Activated T-cell treated with anti-CD3 and anti-CD28 coated beads for 1 hour (primary cell): ENCODE measurements at places on chromosomes 12 and 14.

DNA sequence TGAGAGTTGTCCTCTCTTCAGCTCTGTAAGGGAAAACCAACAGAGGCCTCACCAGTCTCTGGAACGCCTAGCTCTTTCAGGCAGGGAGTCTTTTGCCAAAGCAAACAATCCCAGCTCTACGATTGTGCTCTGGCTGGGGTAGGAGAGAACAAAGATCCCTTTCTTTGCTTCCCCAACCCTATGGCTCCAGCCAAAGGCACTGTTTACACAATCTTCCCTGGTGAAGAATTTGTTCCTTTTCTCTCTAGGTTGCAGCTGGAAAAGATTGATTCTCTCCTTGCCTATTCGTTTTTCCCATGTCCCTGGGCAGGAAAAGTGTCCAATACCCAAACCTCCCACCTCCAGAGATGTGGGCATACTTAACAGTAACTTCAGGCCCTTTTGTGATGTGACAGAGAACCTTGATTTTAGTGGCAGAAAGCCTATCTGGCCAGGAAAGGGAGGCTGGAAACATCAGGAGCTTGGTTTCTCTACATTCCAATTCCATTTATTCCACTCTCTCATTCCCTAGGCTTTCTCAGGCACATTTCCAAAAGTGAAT is 16.8 kb downstream of the ATP5MC2 start:
- no peak for DNase-seq

GRCh38 chr12:80050236-80050635 is 49.1 kb upstream of the OTOGL start:
- no peak for DNase-seq

GRCh38 chr14:20302042-20302755 is 3.6 kb downstream of the TTC5 start:
- DNase-seq: no peak

- DNase-seq: no peak
These were observed 489 bp upstream of the EML5 start for GRCh38 chr14:88793259-88793625.

DNA sequence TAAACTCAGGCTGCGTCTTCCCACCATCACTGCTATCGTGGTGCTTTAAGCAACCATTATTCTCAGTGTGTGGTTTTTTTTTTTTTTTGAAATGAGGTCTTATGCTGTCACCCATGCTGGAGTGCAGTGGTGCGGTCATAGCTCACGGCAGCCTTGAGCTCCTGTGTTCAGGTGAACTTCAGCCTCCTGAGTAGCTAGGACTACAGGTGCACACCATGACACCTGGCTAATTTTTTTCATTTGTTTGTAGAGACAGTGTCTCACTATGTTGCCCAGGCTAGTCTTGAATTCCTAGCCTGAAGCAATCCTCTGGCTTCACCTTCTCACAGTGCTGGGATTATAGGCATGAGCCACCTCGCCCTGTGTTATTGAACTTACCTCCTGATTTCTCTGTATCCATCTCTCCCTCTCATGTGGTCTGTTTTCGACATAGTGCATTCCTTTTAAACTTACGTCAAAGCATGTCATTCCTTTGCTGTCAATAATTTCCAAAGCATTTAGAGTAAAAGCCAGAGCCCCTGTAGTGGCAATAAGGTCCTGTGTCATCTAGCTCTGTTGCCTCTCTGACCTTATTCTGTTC is 255.5 kb downstream of the SNAPC1 start:
- DNase-seq: no peak

DNA sequence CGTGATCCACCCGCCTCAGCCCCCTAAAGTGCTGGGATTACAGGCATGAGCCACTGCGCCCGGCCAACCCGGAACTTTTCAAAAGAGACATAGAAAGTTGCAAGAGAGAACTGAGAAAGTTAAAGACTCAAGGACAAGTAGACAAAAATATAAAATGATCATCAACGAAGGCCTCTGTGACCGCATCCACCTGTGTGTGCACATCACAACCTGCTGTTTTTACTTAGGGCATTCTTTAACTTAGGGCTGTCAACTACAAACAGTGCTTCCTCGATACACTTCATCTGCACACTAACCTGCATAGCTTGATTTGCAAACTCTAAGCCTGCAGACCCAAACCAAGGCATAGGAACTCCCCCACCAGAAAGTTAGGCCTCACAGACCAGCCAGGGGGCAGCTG is 14.8 kb downstream of the P2RX2 start:
- DNase-seq: no peak

DNA sequence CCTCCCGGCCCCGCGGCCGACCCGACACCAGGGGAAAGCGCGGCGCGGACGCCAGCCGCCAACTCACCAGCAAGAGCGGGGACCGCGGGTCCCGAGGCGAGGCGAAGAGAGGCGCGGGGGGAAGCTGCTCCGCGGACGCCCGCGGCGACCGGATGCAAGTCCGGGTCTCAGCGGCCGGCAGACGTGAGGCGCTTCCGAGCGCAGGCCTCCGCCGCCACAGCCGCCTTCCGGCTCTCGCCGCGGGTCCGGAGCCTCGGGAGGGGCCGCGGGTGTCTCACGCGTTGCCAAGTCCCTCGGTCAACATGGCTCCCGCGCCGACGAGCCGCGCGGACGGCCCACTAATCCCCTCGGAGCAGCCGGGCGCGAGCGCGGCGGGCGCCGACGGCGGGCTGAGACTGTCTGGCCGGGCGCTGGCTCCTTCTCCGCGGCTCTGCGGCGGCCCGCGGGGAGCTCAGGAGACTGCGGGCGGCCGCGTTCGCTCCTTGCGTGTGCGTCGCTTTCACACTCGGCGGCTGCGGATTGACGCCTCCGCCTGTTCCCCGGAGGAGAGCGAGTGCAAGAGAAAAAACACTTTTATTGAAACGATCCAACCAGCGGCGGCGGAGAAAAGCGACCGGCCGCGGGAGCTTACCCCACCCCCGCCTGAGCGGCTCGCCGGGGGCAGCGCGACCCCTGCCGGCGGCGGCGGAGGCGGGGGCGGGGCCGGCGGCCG is at the start of gene CDK17:
Gene CDK17 (minus strand): TSS at position 521 of the 712 bp plus-strand sequence. CDS start 65,603 bp downstream, outside the sequence.
- peak; percentile 82 for DNase-seq

- peak; percentile 39 for DNase-seq
These were observed 2.4 kb upstream of the NAB2 start for GRCh38 chr12:57086493-57087009.

- DNase-seq: no peak
These were observed 49.2 kb downstream of the DUSP16 start for GRCh38 chr12:12513416-12514006.

GRCh38 chr12:103102225-103102744 is 144.8 kb downstream of the ASCL1 start:
- no peak for DNase-seq

- DNase-seq: no peak
These were observed 256.3 kb upstream of the SFSWAP start for GRCh38 chr12:131454418-131455217.

- no peak for DNase-seq
These were observed 3.8 kb downstream of the CS start for GRCh38 chr12:56296295-56296694.

GRCh38 chr12:58139894-58140293 is 198.5 kb downstream of the ATP23 start:
- no peak for DNase-seq

- DNase-seq: no peak
These were observed 832 bp upstream of the CACNA2D4 start for GRCh38 chr12:1919284-1919683.

GRCh38 chr12:95057424-95057823 is 16.0 kb downstream of the NR2C1 start:
- DNase-seq: no peak

- DNase-seq: no peak
These were observed 68.0 kb downstream of the PKP2 start for GRCh38 chr12:32828552-32828951.

- no peak for DNase-seq
These were observed 1142.8 kb upstream of the SEL1L start for GRCh38 chr14:82676403-82676802.

GRCh38 chr12:100401660-100402059 is 44.8 kb downstream of the SLC17A8 start:
- no peak for DNase-seq

- no peak for DNase-seq
These were observed 49.4 kb downstream of the BICD1 start for GRCh38 chr12:32155961-32156529.

GRCh38 chr12:104680070-104680469 is 223.3 kb downstream of the CHST11 start:
- no peak for DNase-seq

DNA sequence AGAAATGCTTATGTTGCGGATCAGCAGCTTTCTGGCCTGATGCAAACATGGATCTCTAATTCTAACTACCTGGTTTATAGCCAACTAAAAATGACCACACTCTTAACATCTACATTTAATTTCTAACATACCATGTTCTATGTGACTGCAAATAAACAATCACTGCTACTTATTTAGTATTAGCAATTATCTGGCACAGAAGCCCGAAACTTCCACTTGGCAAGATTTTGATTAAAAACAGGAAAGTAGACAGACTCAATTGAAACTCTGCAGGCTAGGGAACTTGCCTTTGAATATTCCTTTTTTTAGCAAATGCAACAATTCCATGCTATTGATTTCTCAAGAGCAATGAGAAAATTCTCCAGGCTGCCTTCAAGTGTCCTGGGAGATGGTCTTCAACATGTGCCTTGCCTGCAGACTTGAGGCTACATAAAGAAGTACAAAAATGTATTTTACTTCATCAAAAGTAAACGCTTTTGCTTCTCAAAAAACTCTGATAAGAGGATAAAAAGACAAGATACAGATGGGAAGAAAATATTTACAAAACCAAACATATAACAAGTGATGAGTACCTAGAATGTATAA is 9.1 kb upstream of the TMCC3 start:
- no peak for DNase-seq
